ENCODE measurements at places on chromosomes 1 and 21.

- DNase-seq = no peak
These were observed 2.5 kb downstream of the ZCCHC17 start for GRCh38 chr1:31299365-31299764.

GRCh38 chr1:53049574-53049967 lies 12.4 kb upstream of the PODN start:
- no peak for DNase-seq

- no peak for DNase-seq
These were observed 90.0 kb upstream of the CAMK1G start for GRCh38 chr1:209493559-209493958.

DNA sequence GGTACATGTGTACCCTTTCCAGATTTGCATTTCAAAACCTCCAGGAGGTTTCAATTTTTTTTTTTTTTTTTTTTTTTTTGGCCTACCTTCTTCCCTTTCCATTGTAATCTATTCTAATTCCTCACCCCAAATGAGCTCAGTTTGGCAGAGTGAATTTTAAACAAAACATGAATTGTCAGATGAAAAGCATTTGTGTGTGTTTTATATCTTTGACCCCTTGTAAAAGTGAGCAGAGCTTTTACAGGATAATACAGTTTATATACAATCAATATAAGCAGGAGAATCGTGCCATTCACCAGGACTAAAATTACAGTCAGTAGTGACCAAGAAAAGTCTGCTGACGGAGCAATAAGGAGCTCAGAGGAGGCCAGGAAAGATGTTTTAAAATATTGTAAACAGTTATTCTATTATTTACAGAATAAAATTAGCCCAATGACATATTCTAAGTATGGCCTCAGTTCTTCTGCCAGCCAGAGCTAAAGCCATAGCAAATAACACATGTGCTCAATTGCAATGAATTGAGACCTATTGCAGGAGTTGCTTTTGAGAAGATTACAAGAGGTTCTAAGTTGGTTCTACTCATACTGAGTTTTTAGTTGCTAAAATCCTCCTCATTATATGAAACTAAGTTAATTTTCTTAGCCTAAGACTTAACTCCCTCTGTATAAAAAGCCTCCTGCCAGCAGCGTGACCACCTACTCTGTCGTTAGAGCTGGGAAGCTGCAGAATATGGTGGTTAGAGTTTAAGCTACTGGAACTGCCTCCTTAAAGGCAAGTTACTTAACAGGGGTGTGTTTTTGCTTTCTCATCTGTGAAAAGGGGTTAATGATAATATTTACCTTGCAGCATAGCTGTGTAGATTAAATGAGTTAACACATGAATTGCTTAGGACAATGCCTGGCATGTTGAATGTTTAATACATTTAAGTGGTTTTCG lies 50.8 kb upstream of the ZNF326 start:
- no peak for DNase-seq

- no peak for DNase-seq
These were observed 2.0 kb downstream of the LRRC7 start for GRCh38 chr1:69569576-69570328.

- peak; percentile 50 for DNase-seq
These were observed 562 bp downstream of the MAP7D1 start for GRCh38 chr1:36156329-36157114.

DNA sequence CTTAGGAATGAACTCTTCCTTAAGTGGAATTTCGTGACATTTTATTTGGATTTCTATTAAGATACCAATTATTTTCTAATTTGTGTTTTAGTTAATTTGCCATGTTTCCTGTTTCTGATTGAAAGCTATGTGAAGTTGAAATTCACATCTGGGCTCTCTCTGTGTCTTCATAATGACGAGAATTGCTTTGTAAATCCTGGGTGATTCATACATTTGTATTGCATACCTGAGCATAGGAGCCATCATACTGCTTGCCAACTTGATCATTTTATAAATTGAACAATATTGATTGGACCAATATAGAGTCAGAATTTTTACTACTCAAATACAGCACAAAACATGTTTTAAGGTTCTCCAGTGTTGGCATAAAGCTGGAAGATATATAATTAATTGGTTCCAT lies 817.9 kb downstream of the BRINP3 start:
- DNase-seq = no peak

DNA sequence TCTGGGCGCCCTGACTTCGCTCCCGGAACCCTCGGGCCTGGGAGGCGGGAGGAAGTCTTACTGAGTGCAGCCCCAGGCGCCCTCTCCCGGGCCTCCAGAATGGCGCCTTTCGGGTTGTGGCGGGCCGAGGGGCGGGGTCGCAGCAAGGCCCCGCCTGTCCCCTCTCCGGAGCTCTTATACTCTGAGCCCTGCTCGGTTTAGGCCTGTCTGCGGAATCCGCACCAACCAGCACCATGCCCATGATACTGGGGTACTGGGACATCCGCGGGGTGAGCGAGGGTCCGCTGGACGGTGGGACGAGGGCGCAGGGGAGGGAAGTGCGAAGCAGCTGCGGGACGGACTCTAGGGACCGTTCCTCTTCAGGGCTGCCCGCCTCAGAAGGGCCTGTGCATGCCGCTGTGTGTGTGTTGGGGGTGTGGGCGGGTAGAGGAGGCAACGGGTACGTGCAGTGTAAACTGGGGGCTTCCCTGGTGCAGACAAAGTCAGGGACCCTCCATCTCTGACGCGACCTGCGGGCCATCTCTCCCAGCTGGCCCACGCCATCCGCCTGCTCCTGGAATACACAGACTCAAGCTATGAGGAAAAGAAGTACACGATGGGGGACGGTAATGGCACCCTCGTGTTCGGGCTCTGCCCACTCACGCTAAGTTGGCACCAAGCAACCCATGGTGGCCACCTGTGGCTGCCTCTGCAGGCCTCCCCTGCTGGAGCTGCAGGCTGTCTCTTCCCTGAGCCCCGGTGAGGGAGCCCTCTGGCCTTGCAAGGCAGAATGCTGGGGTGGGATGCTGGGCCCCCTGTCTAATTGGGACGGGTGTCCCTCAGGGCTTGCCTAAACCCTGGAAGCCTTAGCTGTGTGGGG lies at the start of gene GSTM1:
Gene GSTM1 (plus strand): TSS at position 177 of the 859 bp plus-strand sequence. CDS start 57 bp downstream, at position 234.
- peak; percentile 41 for DNase-seq

DNA sequence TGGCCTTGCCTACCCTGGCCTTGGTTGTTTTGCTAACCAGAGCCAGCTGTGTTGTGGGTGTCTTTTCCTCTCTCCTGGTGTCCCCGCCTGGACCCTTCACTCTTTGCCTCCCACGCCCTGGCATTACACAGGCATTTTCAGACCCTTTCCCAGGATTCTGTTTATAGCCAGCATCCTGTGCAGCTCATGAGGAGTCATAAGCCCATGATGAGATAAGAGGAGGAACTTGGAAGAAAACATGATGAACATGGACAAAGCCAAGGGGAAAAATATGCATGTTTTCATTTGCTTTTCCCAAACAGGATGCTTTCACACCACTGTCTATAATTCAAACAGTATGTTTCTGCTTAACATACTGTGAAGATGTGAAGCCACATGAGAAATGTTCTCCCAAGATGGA lies 18.7 kb upstream of the WARS2 start:
- no peak for DNase-seq

GRCh38 chr1:164592634-164593033 lies 33.6 kb downstream of the PBX1 start:
- no peak for DNase-seq

DNA sequence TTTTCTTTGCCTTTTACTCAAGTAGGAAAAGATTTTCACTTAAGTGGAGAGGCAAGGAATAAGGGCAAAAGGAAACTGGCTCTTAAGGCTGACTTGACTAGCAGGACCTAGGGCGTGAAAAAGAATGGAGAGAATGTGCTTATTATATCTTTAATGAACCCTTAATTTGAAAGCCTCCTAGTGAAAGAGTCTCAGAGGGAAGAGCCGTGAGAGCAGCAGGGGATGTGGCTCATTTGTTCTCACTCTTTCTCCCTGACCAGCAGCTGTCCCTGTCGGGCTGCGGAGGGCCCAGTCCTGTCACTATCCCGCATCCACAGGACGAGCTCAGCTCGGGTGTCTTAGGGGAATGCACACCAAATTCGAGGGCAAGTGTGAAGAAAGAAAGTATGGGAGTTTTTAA lies 180.1 kb downstream of the EDEM3 start:
- no peak for DNase-seq

DNA sequence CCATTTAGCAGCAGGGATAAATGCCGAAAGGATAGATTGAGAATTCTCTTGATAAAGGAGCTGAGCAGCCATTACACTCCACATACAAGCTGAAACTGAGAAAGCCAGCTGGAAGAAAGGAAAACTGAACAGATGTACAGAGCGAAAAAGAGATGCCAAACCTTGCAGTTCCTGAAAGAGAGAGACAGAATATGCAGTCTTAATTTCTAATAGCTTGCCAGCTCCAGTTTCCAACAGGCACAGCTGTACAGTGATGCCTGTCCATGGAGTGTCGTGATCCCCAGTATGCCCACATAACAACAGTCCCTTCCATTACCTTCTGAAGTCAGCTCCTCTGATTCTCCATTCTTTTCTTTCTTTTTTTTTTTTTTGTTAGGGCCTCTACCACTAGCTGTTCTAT lies 22.7 kb downstream of the ABL2 start:
- DNase-seq = no peak

DNA sequence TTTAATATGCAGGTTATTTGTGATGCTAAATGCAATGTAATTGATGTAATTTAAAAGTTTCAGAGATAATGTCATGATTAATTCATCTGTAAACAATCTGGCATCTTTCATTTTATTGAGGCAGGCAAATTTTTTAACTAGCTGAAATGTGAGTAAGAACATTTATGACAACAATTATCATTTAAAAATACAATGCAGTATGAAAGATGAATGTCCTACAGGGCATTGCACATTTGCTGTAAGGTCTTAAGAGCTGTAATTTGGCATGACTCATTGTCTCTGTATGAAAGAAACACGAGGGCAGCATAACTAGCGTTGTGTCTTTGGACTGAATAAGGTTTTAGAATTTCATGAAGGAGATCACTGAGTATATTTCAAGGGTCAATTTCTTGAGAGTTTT lies 642.8 kb downstream of the PLA2G4A start:
- DNase-seq = no peak

DNA sequence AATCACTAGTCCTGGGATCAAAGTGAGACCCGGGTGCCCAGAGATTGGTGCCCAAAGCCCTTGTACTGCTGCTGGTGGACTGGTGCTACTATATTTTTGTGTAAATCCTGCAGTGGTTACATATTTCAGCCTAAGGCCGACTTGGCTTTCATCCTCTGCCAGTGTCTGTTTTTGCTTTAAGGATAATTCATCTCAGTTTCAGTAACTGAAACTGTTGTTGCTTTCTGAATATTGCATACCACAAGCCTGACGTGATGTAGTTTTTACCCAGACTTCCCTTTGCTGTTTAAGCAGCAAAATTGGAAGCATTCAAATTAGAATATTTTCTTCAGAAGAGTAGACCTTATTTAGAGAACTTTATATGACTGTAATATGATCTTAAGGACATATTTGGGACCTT lies 341.8 kb downstream of the RYR2 start:
- DNase-seq = no peak

DNA sequence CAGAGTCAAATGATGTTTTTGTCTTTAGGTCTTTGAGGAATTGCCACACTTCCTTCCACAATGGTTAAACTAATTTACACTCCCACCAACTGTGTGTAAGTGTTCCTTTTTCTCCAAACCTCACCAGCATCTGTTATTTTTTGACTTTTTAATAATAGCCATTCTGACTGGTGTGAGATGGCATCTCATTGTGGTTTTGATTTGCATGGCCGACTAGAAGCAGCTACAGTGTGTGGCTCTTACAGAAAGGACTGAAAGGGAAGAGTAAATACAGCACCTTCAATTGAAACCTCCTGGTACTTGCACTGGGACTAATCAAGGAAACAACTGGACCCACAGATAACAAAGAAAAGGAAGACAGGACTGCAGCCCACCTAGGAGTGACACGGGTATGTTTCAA lies 668.0 kb upstream of the RGS18 start:
- no peak for DNase-seq

DNA sequence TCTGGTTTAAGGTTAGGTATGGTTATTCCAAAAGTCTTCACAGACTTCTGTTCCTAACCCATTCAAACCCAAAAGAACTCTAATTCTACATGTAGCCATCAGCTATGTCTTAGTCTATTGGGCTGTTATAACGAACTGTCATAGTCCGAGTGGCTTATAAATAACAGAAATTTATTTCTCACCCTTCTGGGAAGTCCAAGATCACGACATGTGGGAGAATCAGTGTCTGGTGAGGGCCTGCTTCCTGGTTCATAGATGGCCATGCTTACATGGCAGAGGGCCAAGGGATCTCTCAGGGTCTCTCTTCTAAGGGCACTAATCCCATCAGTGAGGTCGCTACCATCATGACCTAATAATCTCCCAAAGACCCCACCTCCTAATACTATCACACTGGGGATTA lies 103.0 kb upstream of the PPP2R5A start:
- no peak for DNase-seq

- peak; percentile 45 for DNase-seq
These were observed 148.5 kb downstream of the TENT5C start for GRCh38 chr1:117754061-117754969.

DNA sequence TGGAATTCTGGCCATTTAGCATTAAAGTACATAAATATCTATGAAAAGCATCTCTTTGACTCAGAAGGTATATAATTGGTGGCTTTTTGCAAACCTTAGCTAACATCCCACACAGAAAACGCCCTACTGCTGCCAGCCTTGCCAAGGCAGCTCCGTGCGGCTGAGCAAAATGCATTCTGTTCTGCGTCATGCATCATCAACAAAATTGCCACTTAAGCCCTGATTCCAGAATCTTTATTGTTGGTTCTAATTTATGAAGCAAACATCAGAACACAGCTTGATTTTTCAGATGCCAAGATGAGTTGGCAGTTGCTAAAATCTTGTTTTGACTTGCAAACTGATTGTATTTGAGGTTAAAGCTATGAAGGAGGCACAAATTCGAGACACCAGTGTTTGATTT lies 314.9 kb upstream of the DEPDC1 start:
- no peak for DNase-seq

- no peak for DNase-seq
These were observed 4.0 kb downstream of the ACAP3 start for GRCh38 chr1:1303736-1304135.

GRCh38 chr1:205318231-205318991 lies 3.1 kb downstream of the NUAK2 start:
- no peak for DNase-seq

- DNase-seq = no peak
These were observed 7.5 kb upstream of the FMO3 start for GRCh38 chr1:171083222-171083621.

- no peak for DNase-seq
These were observed 11.4 kb upstream of the SPATC1L start for GRCh38 chr21:46195595-46196195.

Data from Kasumi-1 (cell line).